ENCODE measurements at places on chromosomes 16 and 17.
A peak's percentile ranks its signal among the peaks of the same experiment; 100 is the strongest.

GRCh38 chr17:56113486-56113885 is 39.8 kb upstream of the ANKFN1 start:
- no peak for DNase-seq

- DNase-seq, result no peak
These were observed 78.7 kb downstream of the N4BP1 start for GRCh38 chr16:48531011-48531962.

DNA sequence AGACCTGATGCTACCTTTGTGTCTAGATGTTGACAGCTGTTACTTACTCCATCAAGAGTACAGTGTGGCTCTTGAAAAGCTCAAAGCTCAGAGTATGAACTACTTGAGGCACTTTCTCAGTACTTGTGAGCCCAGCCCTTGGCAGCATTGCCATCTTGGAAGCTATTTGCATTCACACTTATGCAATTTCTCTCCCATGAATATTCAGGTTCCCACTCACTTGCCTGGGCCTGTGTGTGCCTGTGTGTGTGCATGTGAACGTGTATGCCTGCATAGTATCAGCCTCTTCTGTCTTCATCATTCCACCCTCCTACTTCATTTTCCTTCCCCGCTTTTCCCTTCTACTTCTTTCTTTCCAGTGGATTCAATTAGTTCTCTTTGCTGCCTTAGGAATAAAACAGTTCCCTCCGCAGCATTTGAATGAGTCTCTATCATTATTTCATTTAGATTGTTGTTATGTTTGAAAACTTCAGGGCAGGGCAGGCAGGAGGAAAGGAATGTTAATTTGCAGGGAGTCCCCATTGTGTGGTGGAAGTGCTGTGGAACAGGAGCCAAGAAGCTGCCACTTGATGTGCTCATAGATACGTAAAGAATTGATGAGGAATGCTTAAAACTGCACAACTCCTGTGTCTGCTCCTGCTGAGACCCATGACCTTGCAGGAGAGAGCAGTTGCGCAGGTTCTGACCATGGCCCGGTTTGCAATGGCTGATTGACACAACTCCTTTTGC is 58.9 kb downstream of the HS3ST4 start:
- DNase-seq, result no peak

- DNase-seq, result no peak
These were observed 101.3 kb upstream of the C17orf78 start for GRCh38 chr17:37274461-37274860.

DNA sequence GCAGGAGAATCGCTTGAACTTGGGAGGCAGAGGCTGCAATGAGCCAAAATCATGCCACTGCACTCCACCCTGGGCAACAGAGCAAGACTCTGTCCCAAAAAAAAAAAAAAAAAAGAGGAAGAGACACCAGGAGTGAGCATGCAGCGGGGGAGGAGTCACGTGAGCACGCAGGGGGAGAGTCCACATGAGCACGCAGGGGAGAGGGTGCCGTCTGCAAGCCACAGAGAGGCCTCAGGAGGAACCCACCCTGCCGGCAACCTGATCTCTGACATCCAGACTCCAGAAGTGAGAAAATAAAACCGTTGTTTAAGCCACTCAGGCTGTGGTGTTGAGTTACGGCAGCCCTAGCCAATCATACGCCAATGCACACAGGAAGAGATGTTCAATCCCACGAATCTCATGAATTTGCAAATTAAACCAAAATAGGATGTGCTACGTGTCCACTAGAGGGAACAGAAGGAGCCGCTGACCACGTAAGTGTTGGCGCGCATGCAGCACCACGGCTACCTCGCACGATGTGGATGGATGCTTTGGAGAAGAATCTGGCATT is 42.2 kb downstream of the CCDC57 start:
- DNase-seq, result no peak

DNA sequence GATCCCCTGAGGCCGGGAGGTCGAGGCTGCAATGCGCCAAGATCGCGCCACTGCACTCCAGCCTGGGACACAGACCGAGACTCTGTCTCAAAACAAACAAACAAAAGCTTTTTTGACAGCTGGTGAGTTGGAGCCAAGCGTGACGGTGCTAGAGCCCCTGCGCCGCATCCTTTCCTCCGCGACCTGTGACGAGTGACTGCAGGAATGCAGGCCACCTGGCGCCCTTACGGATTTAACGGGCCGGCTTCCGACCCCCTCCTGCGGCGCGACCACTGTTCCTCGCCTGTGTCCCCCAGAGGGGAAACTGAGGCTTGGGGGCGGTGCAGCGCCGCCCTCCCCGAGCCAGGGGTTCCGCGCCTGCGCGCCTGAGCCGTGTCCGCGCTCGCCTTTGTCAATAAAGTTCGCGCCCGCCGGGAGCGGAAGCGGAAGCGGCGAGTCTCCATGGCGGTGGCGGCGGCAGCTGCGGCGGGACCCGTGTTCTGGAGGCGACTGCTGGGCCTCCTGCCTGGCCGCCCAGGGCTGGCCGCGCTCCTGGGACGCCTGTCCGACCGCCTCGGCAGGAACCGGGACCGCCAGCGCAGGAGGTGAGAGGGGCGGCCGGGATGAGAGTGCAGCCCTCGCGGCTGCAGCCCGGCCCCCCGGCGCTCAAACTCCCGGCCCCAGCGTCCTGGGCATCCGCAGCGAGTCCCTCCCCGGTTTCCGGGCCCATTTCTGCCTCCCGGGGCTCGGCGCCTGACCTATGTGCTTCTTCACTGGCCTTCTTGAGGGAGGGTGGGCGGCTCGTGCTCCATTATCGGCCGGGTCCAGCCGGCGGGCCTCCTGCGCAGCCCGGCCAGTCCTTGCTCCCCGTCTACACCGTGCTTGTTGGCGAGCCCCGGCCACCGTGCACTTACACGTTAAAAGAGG is at the start of gene PGS1:
Gene PGS1, plus strand, starts transcription at position 425 of the 906 bp plus-strand sequence. Its CDS starts 17 bp downstream, at position 442.
- DNase-seq, result peak; percentile 81

- DNase-seq, result no peak
These were observed 46.8 kb downstream of the PLXDC1 start for GRCh38 chr17:39104657-39105056.

GRCh38 chr17:82121246-82121645 is 23.2 kb upstream of the FASN start:
- no peak for DNase-seq

All from GM12891 (cell line).